HL-60 (cell line): ENCODE measurements at places on chromosomes 4 and X.

DNA sequence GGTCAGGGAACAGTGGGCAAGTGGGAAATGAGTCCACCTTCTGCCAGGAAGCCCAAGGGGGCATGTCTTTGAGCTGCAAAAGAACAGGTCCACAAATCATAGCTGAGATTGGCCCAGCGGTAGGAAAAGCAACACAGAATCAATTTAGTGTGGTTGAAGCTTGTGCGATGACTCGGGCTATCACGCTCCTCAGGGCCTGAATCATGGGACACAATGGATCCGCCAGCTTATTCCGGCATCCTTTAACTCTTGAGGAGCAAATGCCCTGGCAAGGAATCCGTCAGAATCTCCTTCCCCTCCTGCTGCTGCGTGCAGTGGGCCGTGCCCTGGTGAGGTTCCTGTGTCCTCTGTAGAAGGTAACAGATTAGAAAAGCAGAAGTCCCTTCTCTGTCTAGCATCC lies 98.0 kb downstream of the RELL1 start:
- no peak for DNase-seq

DNA sequence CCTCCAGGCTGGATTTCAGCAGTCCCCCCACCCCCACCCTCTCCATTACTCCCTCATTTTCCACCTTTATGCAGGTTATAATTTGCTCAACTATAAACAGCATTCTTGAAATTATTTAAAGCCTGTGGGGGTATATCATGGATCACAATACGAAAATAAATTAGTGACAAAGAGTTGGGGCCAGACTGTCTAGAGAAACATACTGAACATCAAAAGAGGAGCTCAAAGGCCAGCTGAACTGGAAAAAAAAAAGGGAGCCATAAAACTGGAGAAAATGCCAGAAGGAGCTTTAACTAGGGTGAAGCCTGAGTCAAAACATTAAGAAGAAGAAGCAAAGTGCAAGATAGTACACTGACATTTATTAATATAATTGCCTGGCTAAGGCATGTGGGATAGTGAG lies 137.8 kb downstream of the ANTXR2 start:
- no peak for DNase-seq

DNA sequence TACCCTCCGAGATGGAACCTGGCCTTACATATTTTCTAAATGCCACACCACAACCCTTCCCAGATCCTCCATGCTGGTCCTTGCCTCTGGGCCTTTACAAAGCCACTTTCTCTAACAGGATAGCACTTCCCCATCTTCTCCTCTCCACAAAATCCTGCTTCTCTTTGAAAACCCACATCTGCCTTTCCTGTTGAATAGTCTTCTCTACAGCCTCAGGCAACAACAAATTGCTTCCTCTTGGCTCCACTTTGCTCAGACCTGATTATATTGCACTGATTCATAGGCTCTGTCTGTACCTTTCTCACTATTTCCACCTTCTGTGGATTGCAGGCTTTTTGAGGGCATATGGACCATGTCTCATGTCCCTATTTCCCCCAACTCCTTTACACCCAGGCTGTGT lies 203.7 kb upstream of the MBNL3 start:
- no peak for DNase-seq

- peak; percentile 47 for DNase-seq
Measured at GRCh38 chrX:118974908-118975671, 672 bp downstream of the LONRF3 start.

GRCh38 chr4:56058555-56058954 lies 109.8 kb downstream of the CEP135 start:
- no peak for DNase-seq

DNA sequence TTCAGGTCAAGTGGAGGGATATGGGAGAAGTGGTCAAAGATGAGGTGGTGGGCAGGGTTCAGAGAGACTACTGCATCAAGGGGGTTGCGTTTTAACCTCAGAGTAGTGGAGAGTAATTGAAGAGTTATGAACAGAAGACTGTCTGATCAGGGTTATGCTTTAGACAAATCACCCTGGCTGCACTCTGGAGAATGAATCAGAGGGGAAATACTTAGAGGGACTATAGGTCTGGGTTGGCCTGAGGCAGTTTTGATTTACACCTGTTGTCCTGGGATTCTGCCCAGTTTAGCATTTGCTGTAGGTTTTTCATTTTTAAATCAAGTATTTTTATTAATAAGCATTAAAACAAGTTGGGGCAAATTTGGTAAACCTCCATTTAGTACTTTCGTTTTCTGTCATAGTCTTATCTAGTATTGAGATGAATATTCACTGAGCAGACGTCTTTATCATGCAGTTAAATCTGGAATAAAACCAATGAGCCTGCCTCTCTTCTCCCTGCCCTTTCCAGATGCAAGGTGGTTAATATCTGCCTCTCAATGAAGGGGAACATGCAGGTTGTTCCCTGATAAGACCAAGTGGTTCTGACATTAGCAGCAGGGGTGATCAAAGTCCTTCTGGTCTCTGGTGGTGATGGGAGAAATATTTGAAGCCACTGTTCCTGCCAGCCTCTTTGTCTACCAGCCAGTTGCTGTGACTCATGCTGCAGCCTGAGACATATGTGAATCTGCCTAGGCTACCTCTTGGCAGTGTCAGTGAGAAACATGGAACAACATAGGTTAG lies 116.0 kb upstream of the RPS6KA3 start:
- DNase-seq, result no peak

DNA sequence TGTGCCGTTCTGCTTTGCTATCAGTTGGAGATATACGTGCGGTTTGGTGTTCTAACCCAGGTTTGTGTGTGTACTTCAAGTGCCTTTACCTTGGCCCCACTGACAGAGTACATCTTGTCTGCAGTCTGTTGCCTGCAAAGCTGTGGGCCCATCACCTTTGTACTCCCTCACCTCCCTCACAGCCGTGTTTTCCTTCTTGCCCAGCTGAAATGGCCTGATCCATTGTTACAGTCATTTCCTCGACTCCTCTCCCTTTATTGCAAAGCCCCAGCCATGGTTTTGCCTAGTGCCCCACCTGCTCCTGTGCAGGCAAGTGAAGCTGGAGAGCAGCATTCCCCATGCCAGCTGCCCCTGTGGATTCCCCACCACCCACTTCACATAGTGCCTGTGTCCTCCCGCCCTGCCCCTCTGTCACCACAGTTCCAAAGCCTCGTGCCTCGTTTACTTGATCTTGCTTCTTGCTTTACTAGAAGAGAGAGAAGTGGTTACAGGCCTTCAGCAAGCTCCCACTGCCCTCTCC lies 55.2 kb upstream of the TLR2 start:
- DNase-seq, result no peak

DNA sequence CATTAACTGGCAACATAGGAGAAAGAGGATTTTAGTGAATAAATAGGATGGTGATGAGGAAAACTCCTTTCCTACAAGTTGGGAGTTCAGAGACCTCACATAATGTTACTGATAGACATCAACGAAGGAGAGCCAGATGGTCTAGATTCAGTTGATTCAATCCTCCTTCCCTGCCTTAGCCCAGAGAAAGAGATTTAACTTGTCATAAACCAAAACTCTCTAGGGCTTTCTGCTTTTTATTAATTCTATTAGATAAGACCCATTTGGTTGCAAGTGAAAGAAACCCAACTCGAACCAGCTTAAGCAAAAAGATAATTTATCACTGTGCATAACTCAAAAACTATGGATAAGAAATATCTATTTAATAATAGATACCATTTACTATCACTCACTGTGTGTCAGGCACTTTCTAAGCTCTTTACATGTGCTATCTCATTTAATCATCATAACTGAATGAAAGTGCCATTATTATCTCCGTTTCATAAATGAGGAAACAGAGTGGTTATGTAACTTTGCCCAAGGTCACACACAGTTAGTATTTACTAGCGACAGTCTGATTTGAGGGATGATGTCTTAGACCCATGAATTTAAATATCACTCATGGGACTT lies 4.3 kb upstream of the UNC5C start:
- no peak for DNase-seq

- no peak for DNase-seq
Measured at GRCh38 chr4:42638993-42639392, 17.9 kb downstream of the ATP8A1 start.

DNA sequence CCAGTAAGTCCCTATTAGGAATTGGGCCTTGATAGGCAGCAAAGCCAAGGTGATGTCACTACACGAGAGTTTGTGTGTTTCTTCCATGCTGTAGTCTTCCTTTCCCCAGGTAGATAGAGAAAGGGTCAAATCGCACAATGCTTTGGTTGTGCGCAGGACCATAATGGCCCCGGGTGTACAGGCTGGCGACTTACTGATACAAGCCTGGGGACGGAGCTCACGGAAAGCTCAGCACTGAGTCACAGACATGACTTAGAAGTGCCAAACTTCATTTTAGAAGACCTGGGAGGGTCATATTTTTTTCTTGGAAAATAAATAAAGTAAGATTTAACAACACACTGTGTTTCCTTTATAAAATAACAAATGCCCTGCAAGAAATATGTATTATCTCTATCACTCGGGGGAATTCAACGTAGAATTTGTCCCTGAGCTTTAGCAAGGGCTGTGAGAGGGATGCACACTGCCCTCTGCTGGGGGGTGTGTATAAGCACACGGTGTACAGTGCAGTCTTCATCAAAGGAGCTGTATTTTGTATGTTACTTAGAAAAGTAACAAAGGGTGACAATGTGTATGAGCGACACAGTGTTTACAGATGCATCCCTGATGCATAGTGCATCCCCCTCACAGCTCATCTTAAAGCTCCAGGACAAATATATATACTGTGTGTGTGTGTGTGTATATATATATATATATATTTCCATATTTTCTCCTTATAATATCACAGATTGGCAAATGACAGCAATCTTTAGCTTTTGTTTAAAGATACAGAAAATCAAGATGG lies 254.5 kb upstream of the VEGFC start:
- peak; percentile 11 for DNase-seq

- no peak for DNase-seq
Measured at GRCh38 chr4:11727903-11728564, 299.3 kb upstream of the HS3ST1 start.

- no peak for DNase-seq
Measured at GRCh38 chr4:173934201-173934600, 349.3 kb downstream of the FBXO8 start.

DNA sequence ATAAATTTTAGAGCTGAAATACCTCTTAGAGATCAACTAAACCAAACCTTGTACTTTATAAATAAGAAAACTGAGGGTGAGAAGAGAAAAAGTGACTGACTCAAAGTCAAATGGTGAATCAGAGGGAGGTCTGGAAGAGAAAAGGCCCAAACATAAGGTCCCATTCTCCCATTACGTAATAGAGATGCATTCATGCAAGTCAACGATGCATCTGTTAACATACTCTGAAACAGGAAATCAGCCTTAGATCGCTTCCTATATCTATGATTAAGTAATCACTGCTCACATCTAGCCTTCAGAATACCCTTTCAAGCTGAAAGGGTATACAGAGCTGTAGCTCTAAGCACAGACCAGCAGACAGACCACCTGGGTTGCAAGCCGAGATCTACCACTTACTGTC lies 6.5 kb downstream of the RNF150 start:
- no peak for DNase-seq

DNA sequence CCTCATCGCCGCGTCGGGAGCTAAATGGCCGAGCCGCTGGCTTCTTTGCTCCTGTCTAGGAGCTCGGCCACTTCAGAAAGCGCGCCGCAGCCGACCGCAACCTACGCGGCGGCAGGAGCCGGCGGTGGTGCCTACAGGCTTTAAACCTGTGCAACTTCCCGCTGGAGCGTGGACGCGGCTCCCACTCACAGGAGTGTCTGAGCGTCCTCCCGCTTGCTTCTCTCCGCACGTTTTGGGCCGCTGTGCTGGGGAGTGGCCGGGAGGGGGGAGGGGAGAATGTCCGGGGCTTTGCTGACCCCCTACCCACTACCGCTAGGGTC lies 1.0 kb downstream of the NHSL2 start:
- peak; percentile 9 for DNase-seq

DNA sequence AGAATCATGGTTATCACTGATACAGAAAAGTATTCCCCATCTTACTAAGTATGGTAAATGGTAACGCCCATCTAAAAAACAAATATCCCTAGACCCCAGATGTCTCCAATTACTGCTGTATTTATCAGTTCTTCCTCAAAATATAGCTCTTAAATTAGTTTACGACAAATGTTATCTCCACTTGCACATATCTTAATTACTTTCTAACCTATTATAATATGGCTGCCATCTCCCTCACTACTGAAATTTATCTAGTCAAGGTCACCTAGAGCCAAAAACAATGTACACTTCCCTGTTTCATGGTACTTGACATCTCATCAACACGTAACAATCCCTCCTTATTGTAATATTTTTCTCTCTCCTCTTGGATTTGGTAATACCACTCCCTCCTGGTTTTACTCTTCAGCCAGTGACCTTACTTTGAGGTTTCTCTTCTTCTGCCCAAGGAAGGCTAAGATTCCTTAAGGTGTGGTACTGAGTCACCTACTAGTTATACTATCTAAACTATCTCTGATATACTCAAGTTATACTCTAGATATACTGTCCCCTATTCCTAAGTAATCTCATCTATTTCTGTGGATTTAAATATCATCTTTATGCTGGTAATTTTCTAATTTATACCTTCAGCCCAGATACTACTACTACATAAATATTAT lies 8.6 kb downstream of the LCORL start:
- no peak for DNase-seq

- DNase-seq, result no peak
Measured at GRCh38 chrX:9846631-9847030, 60.4 kb downstream of the SHROOM2 start.
